ENCODE measurements at places on chromosomes 4 and X. TPM values are rescaled to one million over a fixed set of nuclear protein-coding genes. Genes with fewer than 3 reads are reported as not detected.
A peak's percentile ranks its signal among the peaks of the same experiment; 100 is the strongest.

DNA sequence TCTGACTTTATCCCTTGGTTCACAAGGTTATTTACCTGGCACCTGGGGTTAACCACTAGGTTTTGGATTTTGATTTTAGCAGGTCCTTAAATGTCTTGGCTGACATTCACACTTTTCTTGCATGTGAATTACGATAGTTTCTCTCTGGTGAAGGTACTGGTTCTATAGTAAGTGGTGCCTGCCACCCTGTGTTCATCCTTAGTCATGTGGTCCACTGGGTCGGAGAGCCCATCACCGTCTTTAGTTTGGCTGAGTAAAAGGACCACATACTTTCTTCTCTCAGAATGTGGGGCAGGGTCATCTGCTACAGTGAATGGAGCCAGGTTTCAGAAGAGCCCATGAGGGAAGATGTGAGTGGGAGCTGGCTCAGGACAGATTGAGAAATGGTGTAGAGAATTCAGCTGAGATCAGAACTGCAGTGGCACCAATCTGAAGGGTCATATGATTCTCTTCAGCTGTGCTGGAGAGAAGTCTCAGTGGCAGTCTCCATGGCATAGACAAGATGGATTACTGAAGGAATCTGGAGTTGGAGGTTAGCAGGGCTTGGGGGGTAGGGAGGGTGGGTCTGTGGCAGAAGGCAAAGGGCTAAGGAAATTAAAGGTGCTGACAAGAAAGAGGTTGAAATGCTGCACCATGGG lies 310.4 kb downstream of the GPAT3 start:
- DNase-seq, result no peak
- no peaks in the 10 kb centered on the region for H3K36me3 ChIP-seq
- H3K27ac ChIP-seq, result no peak overlapping the region
- no peaks in the 10 kb centered on the region for H3K27me3 ChIP-seq
- H3K4me3 ChIP-seq, result no peak overlapping the region
- no peaks in the 10 kb centered on the region for H3K4me1 ChIP-seq

DNA sequence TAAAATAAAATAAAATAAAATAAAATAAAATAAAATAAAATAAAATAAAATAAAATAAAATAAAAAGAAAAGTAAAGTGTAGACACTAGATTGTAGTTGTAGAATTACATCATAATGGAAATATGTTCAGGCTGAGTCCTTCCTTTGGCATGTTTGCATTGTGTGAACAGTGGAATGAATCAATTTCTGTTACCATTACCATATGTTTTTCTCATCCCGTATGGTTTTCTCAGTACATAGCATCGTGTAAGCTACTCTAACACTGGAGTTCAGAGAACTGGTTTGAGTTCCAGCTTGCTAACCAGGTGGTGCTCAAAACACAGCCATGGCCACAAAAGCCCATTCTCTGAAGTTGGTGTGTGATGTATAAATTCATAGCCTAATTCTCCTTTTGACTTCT lies 45.9 kb downstream of the USP11 start:
- H3K4me3 ChIP-seq, result no peak overlapping the region
- DNase-seq, result no peak
- H3K36me3 ChIP-seq, result no peaks in the 10 kb centered on the region
- no peaks in the 10 kb centered on the region for H3K27me3 ChIP-seq

GRCh38 chr4:55488716-55489115 lies 58.0 kb downstream of the CLOCK start:
- no peak overlapping the region for H3K4me3 ChIP-seq
- H3K4me1 ChIP-seq, result no peaks in the 10 kb centered on the region
- no peak for DNase-seq
- no peaks in the 10 kb centered on the region for H3K27me3 ChIP-seq
- no peak overlapping the region for H3K27ac ChIP-seq

- no peak overlapping the region for H3K4me3 ChIP-seq
- H3K27me3 ChIP-seq, result no peaks in the 10 kb centered on the region
- H3K4me1 ChIP-seq, result no peaks in the 10 kb centered on the region
Measured at GRCh38 chr4:109658871-109659410, 44.3 kb downstream of the CASP6 start.

DNA sequence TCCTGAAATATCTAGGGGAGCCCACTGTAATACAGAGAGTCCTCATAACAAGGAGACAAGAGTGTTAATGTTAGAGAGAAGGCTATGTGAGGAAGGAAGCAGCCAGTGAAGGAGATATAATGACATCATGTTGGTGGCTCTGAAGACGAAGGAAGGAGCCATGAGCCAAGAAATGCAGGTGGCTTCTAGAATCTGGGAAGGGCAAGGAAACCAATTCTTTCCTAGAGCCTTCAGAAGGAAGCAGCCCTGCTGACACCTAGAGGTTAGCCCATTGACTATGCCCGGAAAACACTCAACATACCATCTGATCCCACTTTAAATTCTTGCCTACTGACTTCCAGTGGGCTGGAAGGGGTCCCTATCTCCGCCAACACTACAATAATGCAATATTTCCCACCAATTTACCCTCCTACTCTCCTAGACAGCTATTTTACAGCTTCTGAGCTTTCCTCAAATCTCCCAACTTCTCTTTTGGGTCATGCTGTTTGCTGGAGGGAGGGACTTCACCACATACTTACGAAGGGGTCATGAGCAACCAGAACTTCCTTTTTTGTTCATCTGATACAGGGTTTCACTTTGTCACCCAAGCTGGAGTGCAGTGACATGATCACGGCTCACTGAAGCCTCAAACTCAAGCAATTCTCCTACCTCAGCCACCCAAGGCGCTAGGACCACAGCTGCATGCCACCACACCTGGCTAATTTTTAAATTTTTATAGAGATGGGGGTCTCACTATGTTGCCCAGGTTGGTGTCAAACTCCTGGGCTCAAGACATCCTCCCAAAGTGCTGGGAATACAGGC lies 25.2 kb upstream of the G3BP2 start:
- no peak for DNase-seq
- H3K4me1 ChIP-seq, result no peaks in the 10 kb centered on the region

GRCh38 chrX:108070891-108071290 lies 20.5 kb downstream of the PSMD10 start:
- H3K4me3 ChIP-seq, result no peak overlapping the region
- H3K4me1 ChIP-seq, result no peaks in the 10 kb centered on the region
- H3K27me3 ChIP-seq, result no peaks in the 10 kb centered on the region
- no peak overlapping the region for H3K27ac ChIP-seq

DNA sequence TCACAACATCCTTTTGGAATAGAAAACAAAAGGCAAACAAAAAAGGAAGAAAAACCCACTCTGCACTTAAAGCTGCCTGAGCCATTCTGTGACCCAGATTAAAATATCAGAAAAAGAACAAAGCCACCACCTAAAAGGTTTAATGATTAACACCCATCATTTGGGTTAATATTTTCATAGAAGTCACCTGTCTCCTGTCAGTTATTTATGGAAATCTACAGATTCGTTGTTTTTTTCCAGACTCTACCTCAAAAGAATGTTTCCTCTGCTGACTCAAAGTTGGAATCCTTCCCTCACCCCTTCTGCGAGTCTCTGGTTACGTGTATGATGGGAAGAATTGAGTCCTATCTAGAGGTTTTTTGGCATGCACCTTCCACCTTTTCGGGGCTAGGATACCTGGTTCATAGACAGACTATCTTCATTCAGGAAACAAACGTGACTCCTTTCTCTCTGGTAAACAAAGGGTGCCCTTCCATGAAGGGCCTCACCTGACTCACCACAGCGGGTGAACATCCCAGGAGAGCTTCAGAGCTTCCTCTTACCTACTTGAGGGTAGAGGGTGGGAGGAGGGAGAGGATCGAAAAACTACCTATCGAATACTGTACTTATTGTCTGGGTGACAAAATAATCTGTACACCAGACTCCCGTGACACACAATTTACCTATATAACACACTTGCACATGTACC lies 19.6 kb upstream of the CA5B start:
- H3K36me3 ChIP-seq, result no peaks in the 10 kb centered on the region
- no peak overlapping the region for H3K27ac ChIP-seq
- no peaks in the 10 kb centered on the region for H3K4me1 ChIP-seq
- no peak overlapping the region for H3K4me3 ChIP-seq
- H3K27me3 ChIP-seq, result no peaks in the 10 kb centered on the region

DNA sequence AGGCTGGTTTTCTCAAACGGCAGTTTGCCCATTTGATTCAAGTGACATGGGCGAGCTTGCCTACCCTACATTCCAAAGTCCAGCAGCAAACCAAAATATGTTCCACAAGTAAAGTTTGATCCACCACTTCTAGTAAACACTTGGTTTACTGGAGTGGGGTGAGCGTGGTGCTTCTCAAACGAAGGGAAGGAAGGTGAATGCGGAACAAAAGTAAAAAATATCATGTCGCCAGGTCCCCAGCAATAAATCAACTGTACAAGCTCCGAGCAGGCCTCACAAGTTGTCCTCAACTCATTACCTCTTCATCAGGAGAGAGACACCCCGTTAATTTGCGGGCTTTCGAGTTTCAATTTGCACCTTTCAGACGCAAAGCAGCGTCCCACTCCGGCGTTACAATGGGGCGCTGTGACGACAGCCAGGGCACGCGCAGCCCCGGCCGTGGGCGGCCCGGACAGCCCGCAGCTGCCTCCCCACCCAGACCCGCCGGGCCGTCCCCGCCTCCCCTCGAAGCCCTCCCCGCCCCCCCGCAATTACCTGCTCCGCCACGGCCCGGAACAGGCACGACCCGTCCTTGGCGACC lies 1.0 kb downstream of the OTUD4 start:
- peak overlapping the region; percentile 68 for H3K4me3 ChIP-seq
- peaks cover 10% of the 10 kb centered on the region for H3K4me1 ChIP-seq
- DNase-seq, result peak; percentile 70
- no peaks in the 10 kb centered on the region for H3K36me3 ChIP-seq
- no peaks in the 10 kb centered on the region for H3K27me3 ChIP-seq

DNA sequence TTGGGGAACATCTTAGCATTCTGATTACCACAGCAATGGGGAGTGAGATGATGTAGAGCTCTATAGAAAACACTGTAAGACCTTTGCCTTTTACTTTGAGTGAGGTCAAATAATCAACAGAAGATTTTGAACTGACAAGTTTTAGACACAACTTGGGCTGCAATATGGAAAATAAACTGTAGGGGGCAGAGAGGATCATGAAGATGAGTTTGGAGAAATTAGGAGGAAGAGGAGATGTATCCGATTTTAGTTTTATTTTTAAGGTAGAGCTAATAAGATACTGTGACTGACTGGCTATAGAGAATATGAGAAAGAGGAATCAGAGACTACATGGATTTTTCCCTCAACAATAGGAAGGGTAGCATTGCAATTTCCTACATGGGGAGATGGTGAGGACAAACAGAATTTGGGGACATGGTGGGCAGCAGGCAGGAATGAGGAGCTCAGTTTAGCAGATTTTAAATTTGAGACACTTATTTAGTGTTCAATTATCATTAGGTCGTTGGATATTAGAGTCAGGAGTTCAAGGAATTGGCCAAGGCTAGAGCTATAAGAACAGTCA lies 563.1 kb downstream of the INPP4B start:
- no peak overlapping the region for H3K4me3 ChIP-seq
- H3K27me3 ChIP-seq, result no peaks in the 10 kb centered on the region
- no peak for DNase-seq
- no peak overlapping the region for H3K27ac ChIP-seq

- no peak overlapping the region for H3K27ac ChIP-seq
- H3K36me3 ChIP-seq, result no peaks in the 10 kb centered on the region
- DNase-seq, result no peak
- no peaks in the 10 kb centered on the region for H3K4me1 ChIP-seq
Measured at GRCh38 chr4:166823126-166823525, 411.2 kb downstream of the SPOCK3 start.

GRCh38 chr4:102610007-102610406 lies 108.8 kb downstream of the NFKB1 start:
- H3K4me3 ChIP-seq, result no peak overlapping the region
- H3K27ac ChIP-seq, result no peak overlapping the region
- no peaks in the 10 kb centered on the region for H3K36me3 ChIP-seq
- no peaks in the 10 kb centered on the region for H3K27me3 ChIP-seq
- H3K4me1 ChIP-seq, result no peaks in the 10 kb centered on the region
- no peak for DNase-seq

DNA sequence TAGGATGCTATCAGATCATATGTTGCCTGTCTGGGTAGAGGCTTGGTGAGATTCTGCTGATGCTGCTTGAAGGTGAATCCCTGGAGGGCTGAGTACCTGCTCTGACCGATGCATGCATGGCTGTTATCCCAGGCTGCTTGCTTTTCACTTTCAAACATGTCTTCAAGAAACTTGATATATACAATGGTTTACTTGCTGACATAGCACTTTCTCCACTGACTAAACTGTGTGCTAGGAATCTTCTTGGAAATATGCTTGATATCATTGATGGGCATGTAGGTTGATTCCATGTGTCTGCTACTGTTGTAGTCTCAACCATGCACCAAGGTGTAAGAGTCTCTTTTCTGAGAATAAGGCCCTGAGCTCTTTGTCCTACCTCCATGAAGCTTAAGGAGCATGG lies 79.6 kb upstream of the WDR1 start:
- DNase-seq, result no peak
- no peak overlapping the region for H3K4me3 ChIP-seq
- H3K27ac ChIP-seq, result no peak overlapping the region
- no peaks in the 10 kb centered on the region for H3K27me3 ChIP-seq
- H3K4me1 ChIP-seq, result no peaks in the 10 kb centered on the region
- H3K36me3 ChIP-seq, result no peaks in the 10 kb centered on the region

GRCh38 chrX:53511322-53511721 lies 77.2 kb upstream of the HSD17B10 start:
- no peak for DNase-seq
- H3K36me3 ChIP-seq, result no peaks in the 10 kb centered on the region
- no peaks in the 10 kb centered on the region for H3K4me1 ChIP-seq
- no peak overlapping the region for H3K27ac ChIP-seq

DNA sequence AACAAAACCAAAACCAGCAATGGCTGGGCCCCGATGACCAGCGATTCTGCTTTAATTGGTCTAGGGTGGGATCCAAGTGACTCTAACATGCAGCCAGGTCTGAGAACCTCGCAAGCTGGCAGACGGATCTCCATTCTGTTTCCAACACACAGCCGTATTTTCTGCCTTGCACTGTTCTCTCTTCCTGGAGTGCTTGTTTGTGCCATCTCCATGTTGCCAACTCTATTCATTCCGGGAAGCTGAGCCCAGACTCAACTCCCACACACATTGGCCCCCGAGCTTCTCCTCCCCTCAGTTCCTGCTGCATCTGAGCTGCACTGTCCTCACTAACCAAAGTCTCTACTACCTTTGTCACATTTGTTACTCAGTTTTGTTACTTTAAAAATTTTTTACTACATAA lies 35.6 kb downstream of the GEMIN8 start:
- H3K36me3 ChIP-seq, result no peaks in the 10 kb centered on the region
- no peaks in the 10 kb centered on the region for H3K27me3 ChIP-seq
- H3K4me1 ChIP-seq, result no peaks in the 10 kb centered on the region
- no peak overlapping the region for H3K27ac ChIP-seq
- H3K4me3 ChIP-seq, result no peak overlapping the region

DNA sequence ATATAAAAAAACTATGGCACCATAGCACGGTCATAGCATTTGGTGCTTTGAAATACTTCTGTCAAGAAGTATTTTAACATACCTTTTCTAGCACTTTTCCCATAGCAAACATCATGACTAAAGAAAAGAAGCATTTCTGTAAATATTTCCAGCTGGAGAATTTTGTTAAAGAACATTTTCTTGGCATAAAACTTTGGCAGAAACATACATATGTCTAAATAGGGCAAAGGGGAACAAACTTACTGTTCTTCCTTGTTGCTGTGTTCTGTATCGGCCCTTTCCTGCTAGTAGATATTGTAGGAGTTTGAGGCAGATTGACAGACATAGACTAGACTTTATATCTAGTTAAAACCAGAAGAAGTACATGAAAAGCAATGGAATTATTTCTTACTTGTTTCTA lies 2368.5 kb downstream of the PCDH7 start:
- no peak overlapping the region for H3K27ac ChIP-seq
- H3K4me1 ChIP-seq, result no peaks in the 10 kb centered on the region
- no peak overlapping the region for H3K4me3 ChIP-seq
- no peak for DNase-seq
- H3K27me3 ChIP-seq, result no peaks in the 10 kb centered on the region

GLOD5 gene
- not detected for total RNA-seq

TRIM60 gene
- not detected for total RNA-seq

NWD2 gene
- total RNA-seq, result not detected

JAKMIP1 gene
- total RNA-seq, result 0.72 TPM

EPGN gene
- total RNA-seq, result 6.5 TPM

GDPD2 gene
- total RNA-seq, result not detected

Data from ovary (tissue), 10 donors.